Stimulated activated CD4-positive, alpha-beta T cell treated with anti-CD3 and anti-CD28 coated beads, Interleukin-1b, Interleukin-23, amount 100 ng/mL, for 24 hours (primary cell): ENCODE measurements at places on chromosomes 13 and 19.

GRCh38 chr13:50257646-50258045 lies 242.4 kb downstream of the KCNRG start:
- no peak for DNase-seq

DNA sequence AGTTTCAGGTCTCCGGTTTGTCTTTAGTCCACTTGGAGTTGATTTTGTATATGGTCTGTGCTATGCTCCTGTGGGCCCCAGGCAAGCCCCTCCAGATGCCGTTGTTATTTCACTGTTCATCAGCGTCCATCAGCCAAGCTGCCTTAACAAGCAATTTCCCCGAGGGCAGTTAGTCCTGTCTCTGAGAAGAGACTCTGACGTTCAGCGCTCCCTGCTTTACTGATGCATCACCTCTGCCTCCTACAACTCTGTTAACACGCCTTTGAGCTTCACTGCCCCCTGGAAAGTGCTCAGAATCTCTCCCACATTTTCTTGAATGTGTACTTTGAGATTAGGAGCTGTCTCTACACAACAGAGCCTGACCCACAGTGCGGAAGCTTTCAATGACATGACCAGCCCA lies 41.8 kb upstream of the UBAC2 start:
- no peak for DNase-seq

DNA sequence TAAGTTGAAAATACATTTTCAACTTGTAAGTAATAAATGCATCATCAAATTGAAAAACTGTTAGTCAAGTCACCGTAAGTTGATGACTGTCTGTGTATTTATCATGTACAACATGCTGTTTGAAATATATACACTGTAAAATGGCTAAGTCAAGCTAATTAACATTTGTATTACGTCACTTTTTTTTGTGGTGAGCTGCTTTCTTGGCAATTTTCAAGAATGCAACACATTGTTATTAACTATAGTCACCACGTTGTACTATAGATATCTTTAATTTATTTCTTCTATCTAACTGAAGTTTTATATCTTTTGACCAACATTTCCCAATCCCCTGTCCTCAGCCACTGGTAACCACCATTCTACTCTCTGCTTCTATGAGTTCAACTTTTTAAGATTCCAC lies 57.0 kb downstream of the RBM26 start:
- no peak for DNase-seq

GRCh38 chr13:101059793-101060192 lies 356.5 kb downstream of the NALCN start:
- no peak for DNase-seq

DNA sequence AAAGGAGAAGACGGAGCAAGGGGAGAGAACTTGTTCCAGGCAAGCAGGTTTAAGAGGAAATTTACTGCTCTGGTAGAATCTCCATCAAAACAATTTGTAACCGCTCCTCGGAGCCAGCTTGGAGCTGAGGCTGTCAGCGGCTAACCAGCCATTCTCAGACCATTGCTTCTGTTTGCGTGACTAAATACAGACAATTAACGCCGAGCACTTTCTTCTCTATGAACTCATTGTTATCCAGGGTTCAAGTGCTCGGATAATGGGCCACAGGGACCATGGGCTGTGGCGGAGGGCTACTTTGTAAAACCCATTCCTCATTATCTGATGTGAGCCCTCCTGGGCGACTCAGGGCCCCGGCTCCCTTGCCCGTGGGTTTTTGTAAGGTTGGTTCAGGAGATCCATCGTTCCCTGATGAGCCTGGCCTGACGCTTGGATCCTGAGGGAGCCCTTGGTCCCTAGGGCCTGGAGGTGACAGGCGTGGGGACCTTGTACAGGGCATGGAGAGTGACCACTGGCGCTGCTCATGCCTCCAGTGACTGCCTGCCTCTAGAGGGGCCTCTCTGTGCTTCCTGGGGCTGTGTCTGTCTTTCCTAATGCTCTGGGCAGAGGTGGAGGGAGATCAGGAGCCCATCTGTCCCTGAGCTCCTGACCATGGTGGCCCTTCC lies 61.5 kb upstream of the ZNF536 start:
- no peak for DNase-seq

DNA sequence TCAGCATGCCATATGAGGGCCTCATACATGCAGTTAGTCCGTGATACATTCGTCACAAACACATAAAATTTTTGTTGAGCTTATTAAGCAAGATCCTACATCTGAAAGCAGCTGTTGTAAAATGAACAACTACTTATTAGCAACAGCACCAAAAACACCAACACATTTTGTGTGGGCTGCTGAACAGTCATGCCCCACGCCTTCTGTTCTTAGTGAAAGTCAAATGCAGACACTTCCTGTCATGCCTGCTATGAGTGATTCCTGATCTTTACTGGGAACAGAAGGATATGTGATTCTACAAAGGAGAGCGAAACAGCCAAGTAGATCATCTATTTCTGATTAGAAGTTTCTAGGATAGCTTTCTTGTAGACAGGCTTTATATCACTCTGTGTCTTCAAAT lies 4.2 kb upstream of the B3GLCT start:
- no peak for DNase-seq

DNA sequence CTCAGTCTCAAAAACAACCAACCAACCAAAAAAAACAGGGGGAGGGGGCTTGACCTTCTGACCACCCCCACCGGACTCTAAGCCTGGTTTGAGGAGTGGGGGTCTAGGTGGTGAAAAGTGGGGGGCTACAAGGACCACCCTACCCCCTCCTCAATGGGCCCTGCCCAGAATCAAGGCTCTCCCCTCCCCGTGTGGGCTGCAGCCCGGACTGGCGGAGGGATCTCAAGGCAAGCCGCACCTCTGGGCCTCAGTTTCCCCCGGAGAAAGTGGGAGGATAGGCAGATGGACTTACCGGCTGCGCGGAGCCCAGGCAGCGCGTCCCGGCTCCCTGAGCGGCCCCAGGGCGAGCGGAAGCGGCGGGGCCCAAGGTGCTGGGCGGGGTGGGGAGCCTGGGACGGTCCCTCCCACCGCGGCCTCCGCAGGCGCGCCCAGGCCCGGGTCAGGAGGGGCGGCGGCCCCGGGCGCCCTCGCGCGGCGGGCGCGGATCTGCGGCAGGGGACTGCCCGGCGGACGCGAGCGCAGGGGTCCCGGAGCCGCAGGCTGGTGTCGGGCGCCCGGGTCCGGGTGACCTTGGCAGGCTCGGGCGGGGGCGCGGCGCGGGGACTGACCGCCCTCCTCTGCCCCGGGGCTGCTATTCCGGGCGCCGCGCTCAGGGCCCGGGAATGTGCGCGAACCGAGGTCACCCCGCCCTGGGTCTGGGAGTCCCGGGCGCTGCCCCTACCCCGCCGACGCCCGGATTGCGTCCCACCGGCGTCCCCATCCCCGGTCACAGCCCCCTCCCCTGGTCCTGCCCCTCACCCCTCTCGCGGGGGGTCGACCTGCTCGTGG lies at the start of gene ADAMTSL5:
Gene ADAMTSL5 (minus strand): TSS at position 349 of the 828 bp plus-strand sequence. CDS start 2,076 bp downstream, outside the sequence.
- peak; percentile 52 for DNase-seq

- DNase-seq, result no peak
Observed at GRCh38 chr13:47334173-47334572, 437.3 kb upstream of the HTR2A start.

GRCh38 chr13:73339086-73339485 lies 280.3 kb downstream of the KLF5 start:
- no peak for DNase-seq
